Left ventricle myocardium superior (tissue), 1 donor: ENCODE measurements at places on chromosomes 1 and 21.
A peak's percentile ranks its signal among the peaks of the same experiment; 100 is the strongest.

DNA sequence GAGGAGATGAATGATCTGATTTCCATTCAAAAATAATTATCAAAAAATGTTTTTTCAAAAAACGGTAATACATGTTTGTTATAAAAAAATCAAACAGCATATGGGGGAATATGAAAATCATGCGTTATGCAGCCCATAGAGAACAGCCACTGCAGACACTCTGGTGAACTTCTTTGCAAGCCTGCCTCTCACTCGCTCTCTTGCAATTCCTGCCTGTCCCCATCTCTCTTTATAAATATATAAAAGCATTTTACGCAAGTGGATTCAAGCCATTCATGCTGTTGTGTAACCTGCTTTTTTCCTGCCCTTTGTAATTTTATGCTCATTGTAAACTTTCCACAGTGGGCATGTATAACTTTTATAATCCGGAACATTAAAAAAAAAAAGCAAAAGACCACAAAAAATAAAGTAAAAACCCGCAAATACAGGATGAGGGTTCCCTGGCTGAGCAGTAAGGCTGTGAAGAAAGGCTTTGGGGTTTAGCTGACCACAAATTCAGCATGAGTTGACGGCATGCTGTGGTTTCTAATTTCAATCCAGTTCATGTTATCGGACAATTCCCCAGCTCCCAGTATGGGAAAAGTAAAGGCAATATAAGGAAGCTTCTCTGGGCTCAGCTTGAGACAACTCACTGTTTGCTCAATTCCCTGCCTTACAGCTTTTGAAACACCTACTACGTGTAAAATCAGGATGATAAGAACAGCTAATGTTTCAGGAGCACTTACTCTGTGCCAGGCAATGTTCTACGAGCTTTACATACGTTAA lies 52.8 kb upstream of the ZBTB40 start:
- DNase-seq: no peak

GRCh38 chr1:67666636-67667035 lies 18.4 kb upstream of the GADD45A start:
- no peak for DNase-seq

DNA sequence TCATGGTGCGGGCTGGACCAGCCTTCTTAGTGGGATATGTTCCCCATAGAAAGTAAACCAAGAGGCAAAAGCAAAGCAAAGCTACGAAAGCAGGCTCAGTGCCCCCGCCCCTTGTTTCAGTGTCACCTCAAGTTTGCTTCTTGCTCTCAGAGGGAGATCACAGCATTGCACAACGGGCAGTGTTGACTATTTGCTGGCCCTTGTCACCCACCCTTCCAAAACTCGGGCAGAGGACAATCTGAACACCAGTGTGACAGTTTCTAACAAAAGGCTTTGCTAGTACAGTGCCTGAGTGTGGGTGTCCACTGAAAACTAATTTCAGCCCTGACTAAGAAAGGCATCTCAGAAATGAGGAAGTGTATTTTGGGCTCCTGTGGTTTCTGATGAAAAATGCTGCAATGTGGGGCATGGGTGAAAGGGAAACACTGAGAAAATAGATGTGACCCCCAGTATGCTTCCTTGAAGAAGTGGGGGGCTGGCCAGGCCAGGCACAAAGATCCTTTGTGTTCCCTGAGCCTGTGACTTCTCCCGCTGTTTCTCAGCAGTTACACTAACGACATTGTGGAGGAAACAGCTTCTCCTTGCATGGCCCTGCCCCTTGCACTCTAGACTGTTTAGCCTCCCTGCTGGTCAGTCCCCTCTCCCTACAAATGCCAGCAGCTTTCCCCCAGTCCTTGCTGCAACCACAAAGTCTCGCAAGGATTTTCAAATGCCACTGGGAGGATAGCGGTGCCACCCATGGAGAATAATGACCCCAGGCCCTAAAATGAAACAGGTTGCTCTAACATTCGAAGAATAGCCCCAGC lies 33.3 kb upstream of the KCNE1 start:
- no peak for DNase-seq

- no peak for DNase-seq
These were observed 82.0 kb upstream of the ROR1 start for GRCh38 chr1:63691701-63692425.

GRCh38 chr1:100034470-100034869 lies 64.7 kb downstream of the SLC35A3 start:
- no peak for DNase-seq

DNA sequence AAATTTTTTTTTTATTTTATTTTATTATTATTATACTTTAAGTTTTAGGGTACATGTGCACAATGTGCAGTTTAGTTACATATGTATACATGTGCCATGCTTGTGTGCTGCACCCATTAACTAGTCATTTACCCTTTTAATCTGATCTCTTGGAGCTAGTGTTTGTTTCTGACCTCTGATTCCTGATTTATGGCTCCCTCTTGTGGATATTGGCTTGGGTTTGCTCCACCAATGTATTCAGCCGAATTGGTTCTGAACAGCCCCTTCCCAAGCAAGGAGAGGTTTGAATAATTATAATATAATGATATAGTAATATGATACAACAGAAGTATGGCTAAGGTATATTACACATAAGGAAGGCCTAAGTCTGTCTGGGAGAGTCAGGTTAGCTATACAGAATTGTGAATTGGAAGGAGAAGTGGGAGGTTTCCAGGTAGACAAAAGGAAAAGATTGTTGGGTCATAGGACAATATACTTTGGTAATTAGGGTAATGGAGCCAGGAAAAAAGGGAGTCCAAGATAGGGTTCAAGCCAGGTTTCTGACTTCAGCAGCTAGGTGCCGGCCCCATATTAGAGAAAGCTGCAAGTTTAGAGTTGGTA lies 53.1 kb upstream of the HMCN1 start:
- no peak for DNase-seq

DNA sequence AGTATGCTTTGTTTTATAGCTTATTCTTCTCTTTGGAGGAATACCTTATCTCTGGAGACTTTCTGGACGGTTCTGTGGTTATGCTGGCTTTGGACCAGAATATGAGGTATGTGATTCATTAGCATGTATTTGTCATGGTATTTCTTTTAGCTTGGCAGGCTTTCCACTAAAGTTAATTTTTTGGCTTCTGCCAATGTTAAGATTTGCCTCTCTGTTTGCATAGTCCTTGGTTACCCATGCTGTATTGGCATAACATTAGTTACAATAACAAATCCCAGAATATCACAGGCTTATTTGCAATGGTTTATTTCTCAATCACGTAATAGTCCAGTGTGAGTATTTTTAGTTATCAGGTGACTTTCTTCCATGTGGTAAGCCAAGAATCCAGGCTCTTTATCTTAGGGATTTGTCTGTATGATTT lies 9.7 kb downstream of the ZMPSTE24 start:
- no peak for DNase-seq

GRCh38 chr21:44407493-44407892 lies 47.8 kb upstream of the LRRC3 start:
- DNase-seq: no peak

- DNase-seq: no peak
These were observed 162.4 kb downstream of the TTLL7 start for GRCh38 chr1:83836543-83836942.

DNA sequence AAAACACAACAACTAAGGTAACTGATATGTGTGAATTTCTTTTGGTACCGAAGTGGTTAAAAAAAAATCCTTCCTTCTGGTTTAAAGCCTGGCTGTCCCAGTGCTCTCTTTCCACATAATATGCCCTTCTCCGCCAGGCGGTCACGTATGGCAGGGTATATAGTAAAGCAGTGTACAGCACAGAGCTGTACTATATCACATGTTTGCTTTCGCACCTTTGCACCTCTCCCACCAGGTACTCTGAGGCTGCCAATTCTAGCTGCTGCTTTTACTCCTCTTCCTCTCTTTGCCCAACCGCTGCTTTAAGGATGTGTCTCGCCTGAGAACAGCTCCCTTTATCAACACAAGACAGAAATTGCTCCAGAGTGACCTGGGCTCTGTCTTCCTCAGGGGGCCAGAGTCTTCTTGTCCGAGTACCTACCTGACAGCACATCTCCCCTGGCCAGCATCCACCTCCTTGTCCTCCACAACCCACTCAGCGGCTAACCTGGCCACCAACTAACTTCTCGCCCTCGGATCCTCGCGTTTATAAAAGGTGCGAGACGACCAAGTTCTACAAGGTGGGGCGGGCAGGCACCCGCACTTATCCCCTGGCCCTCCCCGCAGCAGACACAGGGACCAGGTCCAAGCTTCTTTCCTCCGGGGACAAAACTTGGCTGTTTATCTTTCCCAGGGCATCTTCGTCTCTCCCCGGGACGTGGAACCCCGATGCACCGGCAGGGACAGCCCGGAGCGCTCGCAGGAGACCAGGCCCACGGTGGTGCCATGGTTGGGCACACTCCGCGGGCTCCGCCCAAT lies 1.6 kb downstream of the COLGALT2 start:
- no peak for DNase-seq

DNA sequence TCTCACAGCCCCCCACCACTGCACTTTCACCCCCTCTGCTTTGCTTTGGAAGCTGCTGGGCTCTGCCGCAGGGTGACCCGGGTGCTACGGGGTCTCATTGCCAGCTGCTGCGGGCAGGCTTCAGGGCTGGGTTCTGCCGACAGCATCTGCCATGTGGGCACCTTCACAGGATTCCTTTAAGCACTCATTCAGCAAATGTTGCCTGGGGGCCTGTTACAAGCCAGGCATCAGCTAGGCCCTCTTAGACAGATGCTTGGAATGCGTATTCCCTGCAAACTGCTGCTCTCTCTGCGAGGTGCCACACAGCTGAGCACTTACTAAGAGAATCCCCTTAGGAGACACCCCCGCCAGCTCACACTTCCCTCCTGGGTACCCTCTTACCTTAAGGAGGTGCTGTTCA lies 29.2 kb downstream of the COL16A1 start:
- DNase-seq: no peak

- no peak for DNase-seq
These were observed 3.5 kb downstream of the CFHR5 start for GRCh38 chr1:196980859-196981258.

- DNase-seq: no peak
These were observed 28.7 kb upstream of the RD3 start for GRCh38 chr1:211520641-211521040.

DNA sequence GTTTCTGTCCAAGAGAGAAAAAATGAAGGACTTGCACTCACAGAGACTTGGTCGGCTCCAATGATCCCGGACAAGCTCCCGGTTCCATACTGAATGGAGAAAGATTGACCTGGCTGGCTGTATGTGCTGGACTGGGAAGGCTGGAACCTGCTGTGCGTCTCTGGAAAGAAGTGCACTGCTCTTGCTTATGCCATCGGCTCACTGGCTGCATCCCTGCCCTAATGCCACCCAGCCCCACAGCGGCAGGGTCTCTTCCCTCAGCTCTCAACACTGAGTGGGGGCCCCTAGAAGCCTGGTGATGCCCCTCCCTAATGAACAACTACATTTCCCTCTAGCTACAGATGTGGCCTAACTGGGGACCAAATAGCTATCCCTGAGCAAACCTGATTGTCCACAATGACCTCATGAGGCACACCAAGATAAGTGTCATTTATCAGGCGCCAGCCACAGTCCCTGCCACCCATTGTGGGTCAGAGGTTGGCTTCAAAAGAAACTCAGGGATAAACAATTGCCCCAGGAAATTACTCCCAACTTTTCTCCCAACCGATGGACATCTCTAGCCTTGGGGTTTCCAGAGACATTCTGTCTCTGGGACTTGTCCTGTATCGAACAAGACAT lies 2.6 kb downstream of the CTSE start:
- DNase-seq: no peak

GRCh38 chr1:24992761-24993211 lies 62.7 kb upstream of the RUNX3 start:
- no peak for DNase-seq

DNA sequence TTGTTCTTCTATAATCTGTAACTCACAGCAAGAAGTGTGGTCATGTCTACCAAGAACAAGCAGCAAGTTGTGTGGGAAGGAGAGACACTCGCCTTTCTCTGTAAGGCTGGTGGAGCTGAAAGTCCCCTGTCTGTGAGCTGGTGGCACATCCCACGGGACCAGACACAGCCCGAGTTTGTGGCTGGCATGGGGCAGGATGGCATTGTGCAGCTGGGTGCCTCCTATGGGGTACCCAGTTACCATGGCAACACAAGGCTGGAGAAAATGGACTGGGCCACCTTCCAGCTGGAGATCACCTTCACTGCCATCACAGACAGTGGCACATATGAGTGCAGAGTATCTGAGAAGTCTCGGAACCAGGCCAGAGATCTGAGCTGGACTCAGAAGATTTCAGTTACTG lies 15.5 kb downstream of the CD101 start:
- no peak for DNase-seq

- no peak for DNase-seq
These were observed 2.5 kb downstream of the TFF3 start for GRCh38 chr21:42312626-42313104.

- no peak for DNase-seq
These were observed 483.3 kb upstream of the ADAMTS5 start for GRCh38 chr21:27450216-27450615.

DNA sequence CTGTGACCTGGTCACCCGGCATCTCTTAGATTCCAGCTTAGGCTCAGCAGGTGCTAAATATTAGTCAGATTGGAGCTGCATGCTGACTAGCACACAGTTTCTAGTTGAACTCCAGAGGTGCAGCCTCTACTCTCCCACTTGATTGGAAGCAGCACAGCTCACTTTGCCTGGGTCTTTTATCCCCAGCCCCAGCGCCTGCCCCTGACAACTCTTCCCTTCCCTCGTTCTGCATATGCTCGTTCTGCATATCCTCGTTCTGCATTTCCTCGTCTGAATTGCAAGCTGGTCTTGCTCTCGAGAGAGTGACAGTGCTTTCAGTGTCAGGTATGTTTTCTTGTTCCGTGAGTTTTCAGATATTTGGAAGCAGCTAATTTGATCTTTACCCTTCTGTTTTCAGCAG lies 11.7 kb downstream of the COL18A1 start:
- DNase-seq: peak; percentile 12

- DNase-seq: no peak
These were observed 18.8 kb upstream of the SRM start for GRCh38 chr1:11078631-11079030.

GRCh38 chr21:26188422-26188821 lies 17.9 kb upstream of the APP start:
- no peak for DNase-seq
